ENCODE measurements at places on chromosomes 5 and 9.

- no peak for DNase-seq
Observed at GRCh38 chr9:121771851-121772599, 120.6 kb downstream of the DAB2IP start.

DNA sequence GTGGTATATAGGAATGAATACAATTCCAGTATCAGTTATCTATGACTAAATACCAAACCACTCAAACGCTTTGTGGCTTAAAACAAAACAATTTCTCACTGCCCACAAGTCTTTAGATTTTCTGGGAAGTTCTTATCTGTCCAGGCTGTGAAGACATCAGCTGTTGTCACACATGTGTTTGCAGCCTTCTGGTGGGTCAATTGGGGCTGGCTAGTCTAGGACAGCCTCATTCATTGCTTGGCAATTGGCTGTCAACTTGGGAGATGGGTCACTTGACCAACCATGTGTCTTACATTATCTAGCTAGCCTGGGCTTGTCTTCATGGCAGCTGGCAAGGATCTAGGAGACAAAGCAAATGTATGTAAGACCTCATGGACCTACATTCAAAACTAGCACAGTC lies 53.8 kb upstream of the PAPPA start:
- DNase-seq = no peak

DNA sequence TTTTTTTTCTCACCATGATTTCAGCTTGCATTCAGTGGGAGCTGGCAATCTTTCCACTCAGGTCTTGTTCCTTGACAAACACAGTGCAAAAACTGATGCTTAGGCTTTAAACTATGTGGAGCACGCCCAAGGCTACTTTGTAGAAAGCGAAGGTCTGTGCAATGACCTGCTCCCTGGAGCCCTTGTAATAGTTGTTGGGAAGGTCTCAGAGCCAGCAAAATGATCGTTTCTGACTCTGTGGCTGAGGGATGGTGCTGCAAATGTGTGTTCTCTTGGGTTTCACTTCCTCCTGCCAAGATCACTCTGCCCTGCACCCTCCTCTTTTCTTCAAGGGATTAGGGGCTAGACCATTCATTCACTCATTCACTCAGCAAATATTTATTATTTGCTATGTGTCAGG lies 249.7 kb upstream of the MAP3K1 start:
- DNase-seq = no peak

- no peak for DNase-seq
Observed at GRCh38 chr5:19274578-19274977, 713.4 kb downstream of the CDH18 start.

- no peak for DNase-seq
Observed at GRCh38 chr9:2288309-2288708, 273.2 kb downstream of the SMARCA2 start.

GRCh38 chr5:154276973-154277331 lies 86.4 kb downstream of the GALNT10 start:
- DNase-seq = no peak

- peak; percentile 42 for DNase-seq
Observed at GRCh38 chr9:131398204-131398603, 4.3 kb downstream of the PRRC2B start.

GRCh38 chr5:56659971-56660370 lies 155.4 kb upstream of the MAP3K1 start:
- no peak for DNase-seq

GRCh38 chr5:31153521-31153920 lies 40.0 kb upstream of the CDH6 start:
- no peak for DNase-seq

- no peak for DNase-seq
Observed at GRCh38 chr5:174505621-174506020, 218.8 kb upstream of the MSX2 start.

DNA sequence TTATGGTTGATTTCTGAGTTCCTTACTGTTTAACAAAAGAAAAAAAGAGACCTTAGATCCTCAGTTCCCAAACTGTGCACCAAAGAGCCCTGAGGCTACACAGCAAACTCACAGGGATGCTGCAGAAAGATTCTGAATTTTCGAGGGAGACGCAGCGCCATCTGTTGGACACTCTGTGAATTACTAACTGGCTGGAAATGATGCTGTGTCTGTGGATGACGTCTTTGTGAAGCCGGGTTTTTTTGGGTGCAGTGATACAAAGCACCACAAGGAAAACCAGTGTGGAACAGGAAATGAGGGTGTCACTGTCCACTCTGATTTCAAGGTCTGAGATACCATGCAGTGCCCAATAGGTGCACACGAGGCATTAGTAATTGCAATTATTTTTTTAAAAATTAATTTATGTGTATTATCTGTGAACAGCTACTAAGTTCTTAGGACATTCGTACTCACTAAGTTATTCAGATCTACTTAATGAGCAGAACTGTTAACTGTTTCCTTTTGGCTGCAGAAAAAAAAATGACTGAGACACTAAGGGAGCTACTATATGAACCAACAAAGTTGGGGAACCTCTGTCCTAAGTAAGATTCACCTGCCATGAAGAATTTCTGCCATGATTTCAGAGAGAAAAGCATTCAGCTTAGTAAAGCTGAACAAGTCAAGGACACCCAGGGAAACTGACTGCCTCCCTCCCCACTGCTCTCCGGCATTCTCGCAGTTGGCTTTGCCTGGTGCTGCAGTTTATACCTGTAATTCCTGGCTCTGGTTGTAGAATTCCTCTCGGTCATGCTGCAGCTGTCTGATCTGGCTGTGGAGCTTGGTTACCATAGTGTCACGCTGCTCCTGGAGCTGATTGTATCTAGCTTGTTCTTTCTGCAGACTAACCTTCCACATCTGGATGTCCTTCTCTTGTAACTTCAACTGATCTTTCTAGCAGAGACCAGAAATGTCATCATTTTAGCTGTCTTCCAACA lies 23.4 kb downstream of the SPACA9 start:
- peak; percentile 51 for DNase-seq

DNA sequence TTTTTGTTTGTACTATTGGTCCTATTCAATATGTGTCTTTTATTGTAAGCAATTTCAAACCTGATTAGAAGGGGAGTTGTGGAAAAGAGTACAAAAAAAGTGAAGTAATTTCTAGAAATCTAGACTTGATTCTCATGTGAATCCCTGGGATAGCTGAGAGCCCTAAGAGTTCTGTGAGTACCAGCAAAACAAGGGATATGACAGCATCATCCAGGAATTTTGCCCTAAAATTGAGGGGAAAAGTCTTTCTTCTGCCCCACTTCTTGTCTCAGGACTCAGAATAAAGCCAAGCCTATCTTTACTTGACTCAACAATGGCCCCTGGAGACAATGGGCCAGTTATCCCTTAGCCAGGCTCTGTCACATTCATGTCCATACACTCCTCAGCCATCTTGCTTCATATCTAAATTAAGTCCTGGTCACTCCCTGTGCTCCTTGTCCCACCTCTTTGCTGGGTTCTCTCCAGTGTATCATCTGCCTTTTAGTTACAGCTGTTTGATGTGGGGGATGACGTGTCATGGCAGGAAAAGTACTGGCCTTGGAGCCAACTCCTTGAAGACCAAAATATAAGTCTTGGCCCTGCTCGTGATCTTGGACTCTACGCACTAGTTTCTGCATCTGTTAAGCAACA lies 81.2 kb downstream of the ADAMTS12 start:
- no peak for DNase-seq

DNA sequence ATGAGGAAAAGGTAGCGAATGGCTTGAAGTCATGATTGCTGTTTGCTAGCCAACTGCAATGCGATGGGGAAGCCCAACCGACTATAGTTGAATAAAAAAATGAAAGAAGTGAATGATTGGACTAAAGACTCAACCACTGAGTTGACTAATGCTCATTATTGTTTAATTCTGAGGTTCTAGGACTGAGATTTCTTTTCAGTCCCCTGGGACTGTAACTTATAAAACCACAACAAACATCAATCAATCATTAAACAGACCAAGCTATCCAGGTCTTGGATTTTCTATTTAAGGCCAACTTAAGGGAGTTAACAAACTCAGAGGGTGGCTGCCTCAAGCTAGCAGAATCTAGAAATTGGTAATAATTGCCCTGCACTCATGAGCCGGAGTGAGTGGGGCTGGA lies 154.2 kb downstream of the DOCK2 start:
- DNase-seq = no peak

- DNase-seq = no peak
Observed at GRCh38 chr9:114198249-114199040, 43.1 kb downstream of the COL27A1 start.

DNA sequence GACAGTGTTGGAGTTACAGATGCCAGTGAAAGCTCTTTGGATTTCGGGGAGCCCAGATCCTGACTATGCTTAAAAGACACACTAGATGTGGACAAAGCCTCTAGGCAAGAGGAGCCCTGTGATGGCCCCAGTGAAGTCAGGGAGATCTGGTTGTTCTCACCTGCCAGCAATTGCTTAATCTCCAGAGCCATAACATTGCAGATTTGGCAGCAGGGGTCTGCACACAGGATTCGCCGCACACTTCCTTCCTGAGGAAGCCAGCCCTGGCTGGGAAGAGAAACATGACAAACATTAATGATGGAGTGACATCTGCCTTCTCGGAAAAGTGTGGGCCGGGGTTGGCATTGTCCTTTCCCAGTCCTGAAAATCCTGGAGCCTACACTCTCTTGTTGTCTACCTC lies 65.2 kb upstream of the PHF24 start:
- no peak for DNase-seq

- DNase-seq = no peak
Observed at GRCh38 chr5:80141147-80141671, 106.1 kb downstream of the THBS4 start.

GRCh38 chr9:36187414-36187813 lies 3.3 kb upstream of the CLTA start:
- DNase-seq = no peak

- no peak for DNase-seq
Observed at GRCh38 chr5:14168793-14169262, 25.7 kb downstream of the TRIO start.

- DNase-seq = no peak
Observed at GRCh38 chr9:37632479-37632878, 18.3 kb upstream of the FRMPD1 start.

DNA sequence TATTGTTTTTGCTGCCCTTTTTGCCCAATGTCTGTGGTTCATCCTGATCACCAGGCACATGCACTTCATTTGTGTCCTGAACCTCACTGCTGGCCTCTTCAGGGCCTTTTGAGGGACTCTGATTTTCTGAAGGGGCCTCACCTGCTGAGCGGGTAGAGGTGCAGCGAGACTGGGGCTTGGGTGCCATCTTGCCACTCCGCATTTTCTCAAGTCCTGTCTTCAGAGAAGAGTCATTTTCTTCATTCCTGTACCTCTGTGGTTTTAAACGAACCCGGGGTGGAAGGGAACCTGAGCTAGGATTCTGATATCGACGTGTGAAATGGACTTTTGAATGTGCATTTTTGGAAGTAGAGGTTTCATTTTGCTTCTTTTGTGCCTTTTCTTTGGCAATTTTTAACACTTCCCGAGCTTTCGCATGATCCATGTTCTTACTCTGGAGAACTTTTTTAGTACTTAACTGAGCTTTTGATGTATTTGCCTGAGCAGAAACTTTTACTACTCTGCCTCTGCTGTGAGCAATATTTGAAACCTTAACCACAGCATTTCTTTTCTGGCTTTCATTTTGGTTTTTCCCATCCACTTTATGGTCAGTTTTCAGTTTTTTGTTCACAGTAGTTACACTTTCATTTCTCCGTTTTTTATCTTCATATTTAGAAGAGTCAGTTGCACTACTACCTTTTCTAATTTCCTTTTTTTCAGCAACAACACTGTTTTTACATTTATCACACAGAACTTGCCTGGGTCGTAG lies 26.1 kb downstream of the PWWP2A start:
- DNase-seq = no peak

DNA sequence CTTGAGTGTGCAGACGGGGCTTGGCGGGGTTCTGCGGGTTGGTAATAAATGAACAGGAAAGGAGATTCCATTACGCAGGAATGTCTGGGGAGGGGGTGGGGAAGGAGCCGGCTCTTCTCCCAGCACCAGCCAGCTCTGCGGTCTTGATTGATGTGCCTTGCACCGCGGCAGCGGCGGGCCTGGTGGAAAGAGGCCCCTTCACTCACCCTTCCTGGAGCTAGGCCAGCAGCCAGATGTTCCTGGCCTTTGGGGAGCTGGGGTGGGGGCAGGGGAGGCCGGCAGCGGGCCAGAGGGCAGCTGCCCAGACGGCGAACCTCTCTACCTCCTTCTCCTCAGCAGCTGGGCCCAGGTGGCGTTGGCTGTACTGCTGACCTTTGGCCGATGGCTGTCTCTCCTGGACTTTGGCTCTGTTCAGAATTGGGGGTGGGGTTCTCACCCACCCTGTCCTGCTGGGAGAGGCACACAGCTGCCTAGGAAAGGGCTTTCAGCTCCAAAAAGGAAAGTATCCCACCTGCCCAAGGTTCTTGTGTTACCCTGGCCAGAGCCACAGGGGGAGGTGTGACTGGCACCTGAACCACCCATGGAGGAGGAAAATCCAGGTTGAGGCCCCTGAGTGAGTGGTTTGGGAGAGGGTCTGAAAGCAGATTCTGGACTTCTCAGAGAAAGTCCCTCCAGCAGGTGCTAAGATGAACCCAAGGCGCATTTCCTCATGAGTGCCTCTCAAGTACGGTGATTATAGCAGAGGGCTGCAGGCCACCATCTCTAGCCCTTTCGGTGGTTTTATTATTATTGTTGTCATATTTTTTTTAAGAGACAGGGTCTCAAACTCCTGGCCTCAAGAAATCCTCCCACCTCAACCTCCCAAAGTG lies 58.0 kb upstream of the SYNPO start:
- no peak for DNase-seq

Data from stimulated activated CD8-positive, alpha-beta memory T cell treated with anti-CD3 and anti-CD28 coated beads, Interleukin-7, amount 100 ng/mL, for 4 hours (primary cell).